ENCODE measurements at places on chromosomes 2 and 18.

DNA sequence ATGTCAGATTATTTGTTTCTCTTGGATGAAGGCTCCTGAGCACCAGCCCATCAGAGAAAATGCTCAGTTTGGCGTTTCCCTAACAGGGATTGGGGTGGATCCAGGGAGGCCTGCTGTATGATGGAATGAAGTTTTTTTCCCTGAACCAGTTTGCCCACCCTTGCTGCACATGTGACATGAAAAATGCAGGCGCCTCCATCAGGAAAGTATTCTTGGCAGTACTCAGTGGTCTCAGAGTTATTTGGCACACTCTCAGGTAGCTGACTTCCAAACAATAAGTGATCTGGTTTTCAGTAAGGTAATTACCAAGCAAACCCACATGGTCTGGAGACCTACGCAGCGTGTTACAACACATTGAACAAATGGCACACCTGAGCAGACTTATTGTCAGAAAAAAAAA, 254.9 kb downstream of the PAX3 start:
- DNase-seq = no peak

DNA sequence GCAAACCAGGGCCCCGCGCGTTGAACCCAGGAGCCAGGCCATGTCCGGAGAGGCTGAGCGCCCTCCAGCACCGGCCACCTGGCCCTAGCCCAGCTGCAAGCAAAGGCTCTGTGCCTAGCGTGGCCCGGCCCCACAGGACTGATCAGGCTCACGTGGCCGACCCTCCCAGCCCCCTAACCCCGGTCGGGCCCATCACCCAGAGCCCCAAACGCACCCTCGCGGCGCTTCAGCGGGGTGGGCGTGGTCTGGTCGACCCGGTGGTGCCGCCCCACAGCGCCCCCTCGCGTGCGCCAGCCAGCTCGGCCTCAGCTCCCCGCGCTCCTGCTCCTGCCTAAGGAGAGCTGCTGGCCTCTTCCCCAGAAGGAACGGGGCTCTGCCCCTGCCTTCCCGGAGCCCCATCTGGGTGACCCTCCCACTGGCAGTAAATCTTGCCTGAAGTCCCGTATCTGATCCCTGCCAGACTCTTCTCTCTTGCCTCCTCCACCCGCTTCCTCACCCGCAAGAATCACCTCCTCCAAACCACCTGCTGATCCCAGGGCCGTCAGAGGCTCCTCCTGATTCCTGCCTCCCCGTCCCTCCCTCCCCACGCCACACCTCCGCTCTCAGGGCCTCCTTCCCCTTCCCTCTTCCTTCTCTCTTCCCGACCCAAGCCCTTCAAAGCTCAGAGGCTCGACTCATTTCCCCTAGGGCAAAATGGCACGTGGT, 12.3 kb upstream of the TEX51 start:
- DNase-seq = peak; percentile 1

DNA sequence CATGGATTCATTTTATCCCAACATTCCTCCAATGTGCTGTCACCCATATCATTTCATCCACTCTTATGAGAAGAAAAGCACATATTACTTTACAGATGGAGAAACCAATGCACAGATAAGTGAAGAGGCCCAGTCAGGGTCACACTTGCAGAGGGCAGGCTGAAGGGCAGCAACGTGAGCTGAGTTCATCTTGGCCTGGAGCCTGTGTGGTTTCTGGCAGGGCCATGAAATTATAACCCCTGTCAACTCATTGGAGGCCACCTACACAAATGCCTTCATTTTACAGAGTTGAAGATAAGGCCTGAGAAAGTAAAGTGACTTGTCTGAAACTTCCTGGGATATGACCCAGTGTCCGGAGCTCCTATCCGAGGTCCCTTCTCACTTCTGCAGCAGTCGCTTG, 88.4 kb upstream of the NRP2 start:
- no peak for DNase-seq

DNA sequence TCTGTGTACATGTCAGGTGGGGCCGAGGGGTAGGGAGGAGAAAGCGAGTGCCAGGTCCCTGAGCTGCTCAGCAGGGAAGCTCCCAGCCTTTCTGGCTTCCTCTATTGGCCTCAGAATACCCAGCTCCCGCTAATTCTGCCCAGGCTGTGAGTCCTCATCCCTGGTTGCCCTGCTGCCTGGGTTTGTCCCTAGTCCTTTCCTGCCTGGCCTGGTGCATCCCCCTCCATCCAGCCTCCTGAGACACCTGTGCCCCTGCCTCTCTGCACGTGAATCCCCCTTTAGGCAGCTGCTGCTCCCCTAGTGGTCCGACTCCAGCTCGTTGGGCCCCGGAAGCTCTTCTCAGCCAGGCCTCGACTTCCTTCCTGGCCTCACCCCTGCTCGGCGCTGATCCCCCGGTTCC, 54.6 kb downstream of the INHBB start:
- no peak for DNase-seq

DNA sequence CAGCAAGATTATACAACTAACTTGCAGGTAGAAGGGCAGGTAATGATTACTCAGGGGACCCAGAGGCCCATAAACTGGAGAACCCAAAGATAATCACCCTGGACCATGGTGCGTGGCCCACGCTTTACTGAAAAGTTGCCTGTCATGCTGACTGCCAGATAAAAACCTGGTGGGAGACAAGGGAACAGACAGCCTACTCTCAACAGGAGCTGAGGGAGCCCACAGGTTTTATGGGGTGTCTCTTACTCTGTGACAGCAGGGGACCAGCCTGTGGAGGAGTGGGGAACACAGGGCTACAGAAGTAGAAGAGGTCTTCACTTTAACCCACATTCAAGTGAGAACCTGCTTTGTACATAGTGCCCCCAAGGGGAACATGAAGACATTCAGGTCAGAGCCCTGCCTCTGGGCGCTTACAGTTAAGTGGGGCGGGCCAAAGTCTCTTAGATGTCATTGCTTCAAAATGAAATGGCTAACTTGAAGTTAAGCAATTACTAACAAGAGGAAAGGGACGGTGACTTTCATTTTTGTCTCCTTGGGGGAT, 60.4 kb downstream of the DHRS9 start:
- DNase-seq = no peak

DNA sequence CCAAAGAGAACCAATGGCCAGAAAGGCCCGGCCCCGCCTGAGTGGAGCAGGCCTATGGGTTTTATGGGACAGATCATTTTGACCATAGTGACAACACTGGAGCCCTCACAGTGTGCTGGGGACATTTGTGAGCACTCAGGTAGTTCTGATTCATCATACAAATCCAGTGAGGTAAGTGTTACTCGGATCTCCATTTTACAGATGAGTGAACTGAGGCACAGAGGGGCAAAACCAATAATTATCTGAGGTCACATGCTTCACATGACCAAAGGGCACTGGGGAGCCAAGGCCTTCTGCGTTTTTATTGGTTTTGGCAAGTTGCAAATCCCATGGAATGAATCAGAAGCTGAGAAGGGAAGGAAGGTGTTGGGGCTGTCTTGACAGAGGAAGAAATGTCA, 111.5 kb upstream of the MGAT5 start:
- peak; percentile 46 for DNase-seq

- peak; percentile 86 for DNase-seq
These were observed 23.0 kb upstream of the NTSR2 start for GRCh38 chr2:11692966-11693521.
